ENCODE measurements at places on chromosomes 3 and 15. TPM values are rescaled to one million over a fixed set of nuclear protein-coding genes. Genes with fewer than 3 reads are reported as not detected.

Gene ATOSA
- 38.2 TPM for total RNA-seq

DNA sequence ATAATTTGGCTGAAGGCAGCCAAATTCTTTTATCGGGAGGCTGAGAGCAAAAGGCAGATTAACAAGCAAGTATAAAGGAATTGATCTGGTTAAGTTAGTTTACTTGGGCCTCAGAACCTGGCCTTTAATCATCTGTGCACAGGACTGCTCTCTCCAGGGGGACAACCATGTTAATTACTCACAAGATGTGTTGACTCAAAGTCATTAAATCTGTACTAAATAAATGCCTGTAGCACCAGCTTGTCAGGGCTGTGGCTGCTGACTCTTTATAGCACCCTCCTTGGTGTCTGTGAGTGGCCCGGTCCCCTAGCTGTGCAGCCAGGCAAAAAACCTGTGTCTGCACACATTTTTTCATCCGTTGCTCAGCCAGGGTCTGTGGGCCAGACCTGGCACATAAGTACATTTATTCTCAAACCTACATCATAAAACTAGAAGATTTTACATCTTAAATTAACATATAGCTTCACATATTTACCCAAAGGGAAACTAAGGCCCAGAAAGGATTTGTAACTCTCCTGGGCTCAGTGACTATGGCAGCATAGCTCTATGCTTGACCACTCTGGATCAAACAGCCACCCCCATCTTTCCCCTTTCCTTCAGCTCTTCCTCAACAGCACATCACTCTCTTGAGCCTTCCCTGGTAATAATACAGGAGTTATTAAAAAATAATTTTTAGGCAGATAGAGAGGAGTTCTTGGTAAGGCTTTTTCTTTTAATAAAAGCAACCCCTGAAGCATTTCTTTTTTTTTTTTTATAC is 51.4 kb downstream of the NCEH1 start:
- no peaks in the 10 kb centered on the region for H3K36me3 ChIP-seq
- no peak for DNase-seq
- H3K27ac ChIP-seq = no peak overlapping the region
- H3K4me1 ChIP-seq = no peaks in the 10 kb centered on the region

GRCh38 chr3:155737844-155738460 is 6.9 kb downstream of the PLCH1 start:
- DNase-seq = peak; percentile 80
- H3K4me3 ChIP-seq = peak overlapping the region; percentile 33

DNA sequence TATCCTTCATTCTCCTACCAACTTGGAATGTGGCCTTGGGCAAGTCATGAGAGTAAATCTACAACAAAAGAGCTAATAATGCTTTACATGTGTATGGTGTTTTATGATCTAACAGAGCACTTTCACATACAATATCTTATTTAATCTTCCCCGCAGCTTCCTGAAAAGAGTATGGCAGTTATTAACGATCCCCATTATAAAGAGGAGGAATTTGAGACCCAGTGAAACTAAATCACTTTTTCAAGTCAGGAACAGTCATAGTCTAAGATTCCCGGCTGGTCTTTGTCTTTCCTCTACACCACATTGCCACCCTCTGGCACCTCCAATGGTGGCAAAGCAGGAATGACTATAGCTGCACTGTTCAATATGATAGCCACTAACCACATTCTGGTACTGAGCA is 69.7 kb upstream of the CMSS1 start:
- H3K27ac ChIP-seq = no peak overlapping the region
- no peak overlapping the region for H3K4me3 ChIP-seq
- DNase-seq = no peak

- H3K4me1 ChIP-seq = no peaks in the 10 kb centered on the region
- no peak overlapping the region for H3K27ac ChIP-seq
- H3K27me3 ChIP-seq = peaks cover 2% of the 10 kb centered on the region
- no peaks in the 10 kb centered on the region for H3K36me3 ChIP-seq
Measured at GRCh38 chr3:69542089-69542804, 156.4 kb upstream of the FRMD4B start.

Measured in kidney (tissue), 22 donors.